ENCODE measurements at places on chromosomes 4 and X. TPM values are rescaled to one million over a fixed set of nuclear protein-coding genes. Genes with fewer than 3 reads are reported as not detected.

DNA sequence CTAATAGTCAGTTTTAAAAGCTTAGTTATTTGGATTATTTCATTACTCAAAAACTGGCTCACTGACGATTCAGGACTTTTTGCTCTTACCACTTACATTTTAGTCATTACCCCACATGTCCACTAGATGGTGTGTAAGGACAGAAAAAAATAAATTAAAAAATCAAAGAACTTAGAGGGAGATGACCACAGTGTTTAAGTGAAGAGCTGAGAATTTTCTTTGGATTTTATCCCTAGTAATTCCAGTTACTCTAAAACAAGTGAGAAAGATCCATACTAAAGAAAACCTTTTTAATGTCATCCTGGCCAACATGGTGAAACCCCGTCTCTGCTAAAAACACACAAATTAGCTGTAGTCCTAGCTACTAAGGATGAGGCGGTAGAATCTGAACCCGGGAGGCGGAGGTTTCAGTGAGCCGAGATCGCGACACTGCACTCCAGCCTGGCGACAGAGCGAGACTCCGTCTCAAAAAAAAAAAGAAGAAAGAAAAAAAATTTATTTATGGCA is 26.4 kb upstream of the TMPRSS11B start:
- peak; percentile 73 for DNase-seq

- DNase-seq: no peak
Measured at GRCh38 chr4:88613417-88613875, 21.2 kb downstream of the HERC3 start.

GRCh38 chr4:114087596-114088230 is 108.3 kb upstream of the ARSJ start:
- peak; percentile 87 for DNase-seq

DNA sequence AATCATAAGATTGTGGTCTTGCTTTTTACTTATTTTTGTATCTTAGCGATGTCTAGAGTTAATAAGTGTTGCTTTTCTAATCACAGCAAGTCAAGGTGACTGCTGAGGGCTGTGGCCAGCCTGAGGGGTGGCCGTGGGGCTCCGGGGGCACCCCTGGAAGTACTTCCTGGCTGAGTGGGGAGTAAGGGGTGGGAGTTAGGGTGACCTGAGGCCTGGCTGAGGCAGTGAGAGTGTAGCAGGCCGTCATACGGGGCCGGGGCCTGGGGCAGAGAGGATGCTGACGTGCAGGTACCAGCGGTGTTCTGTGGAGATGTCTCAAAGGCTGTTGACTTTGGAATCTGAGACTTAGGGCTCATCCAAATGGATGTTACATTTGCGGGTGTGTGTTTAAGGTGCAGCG is 29.3 kb downstream of the PIGG start:
- DNase-seq: no peak

GRCh38 chr4:41318839-41319530 is 62.3 kb downstream of the UCHL1 start:
- no peak for DNase-seq

Gene TDO2
- polyA plus RNA-seq: 0.19 TPM

Gene ANKRD50
- 6.4 TPM for polyA plus RNA-seq

Gene HCFC1
- polyA plus RNA-seq: 19.0 TPM
